T-helper 9 cell (primary cell): ENCODE measurements at places on chromosomes 13 and 19.

DNA sequence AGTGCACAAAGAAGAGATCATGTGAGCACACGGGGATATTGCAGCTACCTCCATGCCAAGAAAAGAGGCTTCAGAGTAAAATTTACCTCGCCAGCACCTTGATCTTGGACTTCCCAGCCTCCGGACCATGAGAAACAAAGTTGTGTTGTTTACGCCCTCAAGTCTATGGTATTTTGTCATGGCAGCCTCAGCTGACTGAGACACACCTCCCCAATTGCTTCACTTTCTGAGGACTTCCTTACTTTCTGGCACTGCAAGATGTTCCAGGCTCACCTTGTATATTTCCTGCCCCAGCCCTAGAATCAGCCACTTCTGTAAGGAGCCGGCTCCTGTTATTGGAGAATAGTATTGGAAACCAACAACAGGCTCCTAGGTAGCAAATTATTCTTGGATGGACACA lies 6.6 kb upstream of the CEBPG start:
- no peak for DNase-seq

DNA sequence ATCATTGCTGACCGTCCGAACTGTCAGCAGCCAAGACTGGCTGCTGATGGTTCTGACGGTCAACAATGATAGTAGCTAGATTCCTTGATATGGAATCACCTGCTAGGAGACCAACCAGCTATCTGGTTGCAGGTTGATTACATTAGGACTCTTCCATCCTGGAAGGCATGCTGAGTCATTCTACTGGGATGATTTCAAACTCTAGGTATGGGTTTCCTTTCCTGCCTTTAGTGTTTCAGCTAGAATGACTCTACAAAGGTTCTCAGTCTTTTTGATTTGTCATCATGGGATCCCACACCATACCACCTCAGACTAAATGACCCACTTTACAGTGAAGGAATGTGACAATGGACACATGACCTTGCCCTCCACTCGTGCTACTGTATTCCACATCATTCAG lies 138.1 kb upstream of the KL start:
- no peak for DNase-seq

DNA sequence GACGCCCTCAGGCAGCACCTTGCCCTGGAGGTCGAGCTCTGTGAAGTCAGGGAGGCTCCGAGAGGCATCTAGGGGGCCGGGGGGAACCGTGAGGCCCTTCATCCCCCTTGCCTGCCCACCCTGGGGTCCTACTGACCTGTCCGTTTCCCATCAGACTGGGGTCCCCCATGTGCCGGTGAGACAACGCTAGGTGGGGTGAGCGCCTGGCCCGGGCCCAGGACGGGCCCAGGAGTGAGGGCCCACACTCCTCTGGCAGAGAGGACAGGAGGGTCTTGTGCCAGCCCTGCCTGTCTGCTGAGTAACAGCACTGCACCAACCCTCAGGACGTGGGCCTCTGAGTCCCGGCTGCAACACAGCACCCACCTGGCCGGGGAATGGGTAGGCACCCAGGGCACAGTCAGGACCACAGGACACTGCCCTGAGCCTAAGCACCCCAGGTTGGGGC lies 14.4 kb downstream of the DCAF15 start:
- no peak for DNase-seq

DNA sequence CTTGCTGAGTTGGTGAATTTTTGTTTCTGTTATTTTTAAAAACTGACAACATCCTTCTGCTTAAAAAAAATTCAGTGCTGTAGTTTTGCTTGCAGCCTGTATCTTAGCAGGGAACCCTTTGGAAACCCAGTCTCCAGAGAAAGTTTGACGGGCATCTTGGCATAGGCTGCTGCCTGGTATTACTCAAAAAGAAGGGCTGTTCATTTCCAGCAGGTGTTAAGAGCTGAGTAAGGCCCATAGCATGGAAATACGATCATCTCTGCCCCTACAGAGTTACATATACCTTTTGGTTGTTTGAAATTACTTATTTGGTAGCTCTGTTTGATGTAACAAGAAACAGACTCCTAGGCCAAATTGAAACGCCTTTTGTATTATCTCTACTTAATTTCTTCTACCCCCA lies 41.5 kb downstream of the URI1 start:
- DNase-seq = no peak

- peak; percentile 77 for DNase-seq
Measured at GRCh38 chr19:48637948-48638830, 1.0 kb upstream of the DBP start.

DNA sequence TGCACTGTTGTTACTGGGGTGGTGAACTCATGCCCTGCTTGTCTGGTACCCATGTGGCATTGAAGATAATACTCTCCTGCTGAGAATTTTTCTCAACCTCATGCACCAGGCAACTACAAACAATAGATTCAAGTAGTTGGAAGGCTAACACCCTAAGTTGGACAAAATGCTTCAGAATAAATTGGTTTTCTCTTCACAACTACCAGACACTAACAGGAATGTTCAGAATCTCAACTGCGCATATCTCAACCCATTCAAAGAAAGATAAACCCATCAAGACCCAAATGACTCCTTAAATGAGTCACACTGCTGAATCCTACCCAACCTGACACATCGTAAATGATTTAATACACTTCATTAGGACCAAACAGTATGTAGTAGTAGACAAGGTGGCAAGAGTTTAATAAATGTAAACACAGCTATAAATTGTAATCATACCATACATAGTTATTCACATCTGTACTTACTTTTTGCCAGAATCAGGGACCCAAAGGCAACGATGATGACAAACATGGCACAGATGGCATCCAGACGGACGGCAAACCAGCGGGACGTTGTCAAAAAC lies 227.4 kb downstream of the ABCC4 start:
- no peak for DNase-seq

GRCh38 chr19:44662691-44663385 lies 8.4 kb upstream of the CEACAM19 start:
- no peak for DNase-seq

DNA sequence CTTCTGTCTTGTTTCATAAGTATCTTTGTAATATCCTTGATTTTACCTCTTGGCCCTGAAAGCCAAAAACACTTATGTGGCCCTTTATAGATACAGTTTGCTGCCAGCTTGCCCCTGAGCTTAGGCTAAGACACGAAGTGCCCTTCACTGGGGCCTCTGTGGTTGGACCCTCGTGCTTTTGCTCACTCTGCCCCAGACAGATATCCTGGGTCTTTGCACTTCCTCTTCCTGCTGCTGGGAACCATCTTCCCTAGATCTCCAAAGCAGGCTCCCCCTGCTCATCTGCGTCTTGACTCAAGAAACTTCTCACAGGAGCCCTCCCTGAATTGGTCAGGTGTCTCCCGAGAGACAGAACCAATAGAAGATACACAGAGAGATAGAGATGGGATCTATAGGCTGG lies 2.0 kb upstream of the TNFSF14 start:
- no peak for DNase-seq

DNA sequence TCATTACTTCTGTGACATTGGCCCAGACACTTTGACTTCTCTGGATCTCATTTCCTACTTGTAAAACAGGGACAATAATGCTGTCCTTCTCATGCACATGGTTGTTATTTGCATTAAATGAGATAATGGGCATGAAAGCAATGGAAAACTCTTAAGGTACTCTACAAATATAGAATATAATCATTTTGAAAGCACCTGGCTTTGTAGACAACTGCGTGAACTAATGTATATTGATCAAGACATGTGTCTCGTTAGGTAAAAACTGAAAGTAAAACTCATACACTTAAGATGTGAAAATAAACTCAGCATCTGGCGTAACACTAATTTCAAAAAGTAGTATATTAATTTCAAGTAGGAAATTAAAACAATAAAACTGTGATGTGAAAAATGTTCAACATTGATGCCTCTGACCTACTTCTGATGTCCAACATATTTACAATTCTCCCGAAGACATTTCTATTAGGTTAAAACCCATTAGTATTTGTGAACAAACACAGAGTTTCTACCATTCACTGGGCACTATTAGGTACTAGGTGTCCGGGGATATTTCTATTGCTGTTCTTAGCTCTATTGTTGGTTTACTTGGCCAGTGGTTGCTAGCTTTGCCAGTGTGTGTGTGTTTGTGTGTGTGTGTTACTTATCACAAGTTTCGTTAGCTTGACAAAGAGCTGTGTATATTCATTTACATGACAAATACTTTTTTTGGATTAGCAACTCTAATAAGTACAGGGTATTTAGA lies 220.5 kb downstream of the KCNRG start:
- DNase-seq = no peak

- no peak for DNase-seq
Measured at GRCh38 chr19:4297901-4298809, 4.0 kb downstream of the TMIGD2 start.

GRCh38 chr13:93086329-93086728 lies 140.3 kb upstream of the GPC6 start:
- no peak for DNase-seq
